CD4-positive, alpha-beta T cell (primary cell): ENCODE measurements at places on chromosomes 3 and 15. TPM values are rescaled to one million over a fixed set of nuclear protein-coding genes. Genes with fewer than 3 reads are reported as not detected.

Gene TATDN2
- 48.7 TPM for total RNA-seq

DNA sequence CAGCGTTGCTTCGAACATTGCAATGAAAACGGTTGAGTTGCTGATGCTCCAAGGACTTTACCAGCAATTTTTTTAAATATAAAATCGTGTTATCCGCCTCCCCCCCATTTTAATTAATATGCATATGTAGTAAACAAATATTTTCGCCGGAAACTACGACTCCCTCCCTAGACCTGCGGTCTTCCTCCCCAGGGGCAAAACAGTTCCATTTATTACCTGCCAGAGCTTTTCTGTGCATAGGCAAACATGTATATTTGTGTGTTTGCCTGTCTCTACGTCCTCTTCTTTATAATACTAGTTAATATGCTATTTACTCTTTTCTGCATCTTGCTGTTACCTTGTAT is 593 bp upstream of the RSL24D1 start:
- H3K4me3 ChIP-seq, result peak overlapping the region; percentile 89
- no peaks in the 10 kb centered on the region for H3K27me3 ChIP-seq
- peaks cover 18% of the 10 kb centered on the region for H3K4me1 ChIP-seq
- DNase-seq, result no peak
- H3K27ac ChIP-seq, result peak overlapping the region; percentile 92

Gene SHC4
- total RNA-seq, result not detected

Gene GASK1A
- total RNA-seq, result not detected

- H3K4me3 ChIP-seq, result no peak overlapping the region
- DNase-seq, result no peak
- H3K36me3 ChIP-seq, result no peaks in the 10 kb centered on the region
- no peak overlapping the region for H3K27ac ChIP-seq
Measured at GRCh38 chr15:58087871-58088270, 22.4 kb upstream of the ALDH1A2 start.

Gene CMTM8
- total RNA-seq, result 6.1 TPM

DNA sequence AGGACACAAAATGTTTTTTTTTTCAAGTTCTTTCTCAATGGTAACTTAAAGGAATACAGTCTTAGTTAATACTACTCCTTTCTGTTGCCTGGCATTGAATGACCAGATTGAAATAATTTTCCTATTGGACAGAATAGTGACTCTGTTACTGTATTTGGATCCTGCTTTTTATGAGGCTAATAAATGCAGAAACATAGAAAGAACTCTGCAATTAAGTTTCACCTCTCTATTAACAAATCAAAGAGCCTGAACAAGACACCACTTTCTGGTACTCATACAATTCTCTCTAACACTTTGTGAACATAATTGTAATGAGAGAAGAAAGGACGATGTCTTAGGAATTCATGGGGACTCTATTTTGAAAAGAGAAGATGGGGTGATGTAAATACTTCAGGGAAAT is 308.4 kb upstream of the ROBO2 start:
- H3K36me3 ChIP-seq, result no peaks in the 10 kb centered on the region
- H3K27me3 ChIP-seq, result no peaks in the 10 kb centered on the region
- no peak overlapping the region for H3K27ac ChIP-seq
- DNase-seq, result no peak
- H3K4me3 ChIP-seq, result no peak overlapping the region
- H3K4me1 ChIP-seq, result no peaks in the 10 kb centered on the region

DNA sequence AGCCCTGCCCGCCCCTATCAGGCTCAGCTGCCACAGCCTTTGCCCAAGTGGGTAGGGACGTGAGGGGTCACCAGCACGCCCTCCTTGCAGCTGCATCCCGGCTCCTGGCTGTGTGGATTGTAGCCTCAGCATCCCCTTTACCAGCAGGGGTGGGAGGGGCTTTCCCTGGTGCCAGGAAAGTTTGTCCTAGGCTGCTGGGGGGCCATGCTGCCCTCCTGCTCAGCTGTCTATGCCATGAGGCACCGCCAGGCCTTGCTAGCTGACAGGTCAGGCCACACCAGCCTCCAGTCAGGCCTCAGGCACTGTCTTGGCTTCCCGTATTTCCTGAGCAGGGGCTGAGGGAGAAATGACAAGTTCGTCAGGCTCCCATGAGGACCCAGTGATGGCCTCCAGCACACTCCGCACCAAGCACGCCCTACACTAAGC is 32.3 kb downstream of the TKT start:
- H3K4me1 ChIP-seq, result peaks cover 6% of the 10 kb centered on the region
- H3K27me3 ChIP-seq, result no peaks in the 10 kb centered on the region
- peaks cover 49% of the 10 kb centered on the region for H3K36me3 ChIP-seq
- DNase-seq, result no peak

GRCh38 chr3:71160785-71161546 is 422.6 kb downstream of the FOXP1 start:
- H3K27ac ChIP-seq, result no peak overlapping the region
- no peak for DNase-seq
- H3K4me3 ChIP-seq, result no peak overlapping the region
- H3K27me3 ChIP-seq, result no peaks in the 10 kb centered on the region
- peaks cover 6% of the 10 kb centered on the region for H3K36me3 ChIP-seq

Gene CCDC80
- total RNA-seq, result not detected

DNA sequence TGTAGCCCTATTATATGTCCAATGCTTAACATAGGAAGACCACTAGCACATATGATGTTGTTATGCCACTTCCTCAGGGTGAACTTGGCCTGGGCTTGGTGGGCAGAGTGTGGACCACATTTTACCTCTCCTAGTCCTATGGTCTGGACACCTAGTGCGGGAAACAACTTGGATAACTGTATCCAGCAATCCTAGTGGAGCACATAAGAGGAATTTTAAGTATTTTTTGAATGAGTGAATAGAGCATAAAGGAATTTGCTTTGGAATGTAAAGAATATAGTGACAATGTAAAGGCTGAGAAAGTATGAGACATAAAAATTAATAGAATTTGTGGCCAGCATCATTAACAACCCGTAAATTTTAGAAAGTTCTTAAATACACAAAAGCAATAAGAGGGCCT is 528.9 kb downstream of the IGSF11 start:
- DNase-seq, result no peak
- H3K36me3 ChIP-seq, result no peaks in the 10 kb centered on the region
- no peaks in the 10 kb centered on the region for H3K4me1 ChIP-seq

Gene CLDN18
- total RNA-seq, result not detected

Gene PIERCE2
- total RNA-seq, result not detected

Gene CCR3
- not detected for total RNA-seq

DNA sequence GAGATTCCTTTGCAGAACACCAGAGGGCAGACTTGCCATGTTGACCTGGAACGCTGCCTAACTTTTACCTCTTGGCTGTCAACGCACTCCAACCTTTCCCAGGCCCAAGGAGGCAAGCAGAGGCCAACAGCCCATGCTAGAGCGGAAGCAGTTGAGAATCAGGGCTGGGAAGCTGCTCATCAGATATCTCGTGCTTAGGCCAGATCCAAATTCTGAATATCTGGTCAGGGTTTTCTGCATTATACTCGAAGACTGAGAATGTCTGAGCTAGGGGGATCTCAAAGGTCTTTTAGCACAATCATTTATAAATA is 2.5 kb downstream of the XIRP1 start:
- peaks cover 6% of the 10 kb centered on the region for H3K4me1 ChIP-seq
- DNase-seq, result peak; percentile 21
- H3K27me3 ChIP-seq, result no peaks in the 10 kb centered on the region
- no peak overlapping the region for H3K27ac ChIP-seq
- no peaks in the 10 kb centered on the region for H3K36me3 ChIP-seq

Gene ALDH1A2
- total RNA-seq, result not detected

Gene BCHE
- total RNA-seq, result not detected

DNA sequence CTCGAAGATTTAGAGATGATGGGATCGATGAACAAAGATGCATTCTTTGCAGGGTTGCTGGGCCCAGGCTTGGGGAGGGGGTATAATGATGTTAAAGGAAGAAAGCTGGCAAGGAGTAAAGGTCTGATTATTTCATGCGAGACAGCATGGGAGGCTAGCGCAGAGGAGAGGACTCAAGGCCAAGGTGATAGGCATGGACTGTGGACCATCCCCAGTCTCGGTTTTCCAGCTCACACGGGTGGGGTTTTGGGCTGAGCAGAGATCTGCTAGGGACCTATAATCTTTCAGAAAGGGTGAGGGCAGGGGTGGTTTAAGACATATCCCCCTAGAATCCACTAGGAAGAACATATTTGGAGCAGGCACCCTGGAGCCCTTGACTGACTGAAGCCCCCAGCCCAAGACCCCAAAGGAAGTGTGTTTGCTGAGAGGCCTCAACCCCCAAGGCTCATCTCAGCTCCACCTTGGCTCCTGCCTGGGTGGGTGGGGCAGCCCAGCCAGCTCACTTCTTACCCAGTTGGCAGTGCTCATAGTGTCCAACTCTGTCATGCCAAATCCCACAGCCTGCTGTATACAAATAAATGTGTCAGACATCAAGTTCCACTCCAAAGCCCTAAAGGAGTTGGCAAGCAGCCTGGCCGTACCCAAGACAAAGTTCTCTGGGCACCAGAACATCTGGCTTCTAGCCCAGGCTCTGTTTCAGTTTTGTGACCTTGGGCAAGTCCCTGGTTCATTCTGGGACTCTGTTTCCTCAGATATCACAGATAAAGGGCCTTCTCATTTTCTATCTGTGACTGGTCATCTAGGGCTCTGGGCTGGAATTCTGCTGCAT is 17.9 kb downstream of the ACSBG1 start:
- no peaks in the 10 kb centered on the region for H3K27me3 ChIP-seq
- no peaks in the 10 kb centered on the region for H3K4me1 ChIP-seq
- H3K4me3 ChIP-seq, result no peak overlapping the region
- H3K27ac ChIP-seq, result no peak overlapping the region
- no peak for DNase-seq

Gene SLC12A1
- total RNA-seq, result not detected

Gene PRSS50
- not detected for total RNA-seq

- no peaks in the 10 kb centered on the region for H3K27me3 ChIP-seq
- H3K36me3 ChIP-seq, result peaks cover 27% of the 10 kb centered on the region
- DNase-seq, result no peak
- H3K4me1 ChIP-seq, result peaks cover 45% of the 10 kb centered on the region
- H3K4me3 ChIP-seq, result peak overlapping the region; percentile 91
Measured at GRCh38 chr3:16290827-16291196, 25.8 kb downstream of the OXNAD1 start.

Gene MUC4
- total RNA-seq, result not detected

Gene FBXO40
- total RNA-seq, result not detected

Gene LRCH3
- 31.5 TPM for total RNA-seq

DNA sequence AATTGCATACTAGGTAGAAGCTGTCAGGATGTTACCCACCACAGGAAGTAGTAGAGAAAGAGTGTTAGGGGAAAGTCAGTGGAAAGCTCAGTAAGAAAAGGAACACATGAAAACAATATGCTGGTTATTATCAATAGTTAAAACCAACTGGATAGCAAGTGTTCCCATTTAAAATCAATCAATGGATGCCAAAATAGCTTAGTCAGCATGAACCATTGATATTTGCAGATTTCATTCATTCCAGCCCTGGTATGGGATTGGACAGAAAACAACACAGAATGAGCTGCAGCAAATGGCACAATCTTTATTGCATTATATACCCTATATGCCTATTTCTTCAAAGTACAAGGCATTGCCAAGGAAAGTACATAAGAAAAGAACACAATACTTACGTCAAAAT is 293.7 kb downstream of the EPHA6 start:
- no peak overlapping the region for H3K27ac ChIP-seq
- no peaks in the 10 kb centered on the region for H3K36me3 ChIP-seq
- DNase-seq, result no peak
- no peaks in the 10 kb centered on the region for H3K4me1 ChIP-seq

DNA sequence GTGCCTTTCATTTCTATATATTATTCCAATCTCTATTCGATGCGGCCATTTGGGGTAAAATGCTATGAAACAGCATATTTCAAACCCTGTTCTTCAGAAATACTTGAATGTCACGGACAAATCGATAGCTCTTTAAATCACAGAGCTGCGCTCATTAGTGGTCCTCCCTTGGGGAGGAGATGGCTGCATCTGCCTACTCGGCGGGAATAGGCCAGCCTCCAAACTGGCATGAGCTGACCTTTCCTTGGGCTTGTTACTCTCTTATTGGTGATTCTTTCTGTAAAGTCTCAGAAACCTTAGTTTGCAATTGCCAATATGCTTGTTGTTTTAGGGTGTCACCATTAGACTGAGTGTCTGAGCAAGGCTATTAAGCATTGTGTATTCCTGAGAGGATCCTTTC is 120.9 kb downstream of the BDH1 start:
- no peak overlapping the region for H3K4me3 ChIP-seq
- H3K36me3 ChIP-seq, result no peaks in the 10 kb centered on the region
- H3K4me1 ChIP-seq, result no peaks in the 10 kb centered on the region
- no peaks in the 10 kb centered on the region for H3K27me3 ChIP-seq

DNA sequence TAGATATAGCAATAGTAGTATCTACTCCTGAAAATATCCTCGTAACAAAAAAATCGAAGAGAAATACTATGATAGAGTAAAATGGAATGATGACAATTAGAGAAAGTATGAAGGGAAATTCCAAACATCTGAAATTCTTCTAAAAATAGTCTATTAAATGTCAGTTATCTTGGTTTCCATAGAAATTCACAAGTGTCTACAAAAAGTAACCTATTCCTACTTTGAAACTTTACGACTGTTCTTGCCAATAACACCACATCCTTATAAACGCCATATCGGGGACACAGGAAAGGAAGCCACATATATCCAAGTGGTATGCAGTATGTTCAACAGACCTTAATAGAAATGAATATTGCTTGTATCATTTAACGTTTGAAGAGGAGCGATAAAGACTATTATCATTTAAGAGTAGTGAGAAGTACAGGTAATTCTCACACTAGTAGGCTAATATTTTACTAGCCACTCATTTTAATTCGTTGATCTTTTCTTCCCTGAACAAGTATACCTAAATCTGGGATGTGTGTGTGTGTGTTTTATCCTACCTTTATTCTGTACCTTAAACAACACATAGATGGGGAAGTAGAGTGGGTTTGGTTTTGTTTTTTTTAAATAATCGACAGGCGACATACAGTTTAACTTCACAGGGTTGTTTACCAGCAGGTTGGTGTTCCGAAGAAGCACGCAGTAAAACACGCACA is 1.2 kb downstream of the GPR176 start:
- DNase-seq, result no peak
- H3K36me3 ChIP-seq, result no peaks in the 10 kb centered on the region
- no peak overlapping the region for H3K4me3 ChIP-seq
- H3K4me1 ChIP-seq, result peaks cover 21% of the 10 kb centered on the region
- peaks cover 45% of the 10 kb centered on the region for H3K27me3 ChIP-seq

Gene ERICH6
- total RNA-seq, result not detected

Gene DPPA2
- total RNA-seq, result not detected
